Fibroblast of lung (primary cell): ENCODE measurements at places on chromosomes 2 and 18.

DNA sequence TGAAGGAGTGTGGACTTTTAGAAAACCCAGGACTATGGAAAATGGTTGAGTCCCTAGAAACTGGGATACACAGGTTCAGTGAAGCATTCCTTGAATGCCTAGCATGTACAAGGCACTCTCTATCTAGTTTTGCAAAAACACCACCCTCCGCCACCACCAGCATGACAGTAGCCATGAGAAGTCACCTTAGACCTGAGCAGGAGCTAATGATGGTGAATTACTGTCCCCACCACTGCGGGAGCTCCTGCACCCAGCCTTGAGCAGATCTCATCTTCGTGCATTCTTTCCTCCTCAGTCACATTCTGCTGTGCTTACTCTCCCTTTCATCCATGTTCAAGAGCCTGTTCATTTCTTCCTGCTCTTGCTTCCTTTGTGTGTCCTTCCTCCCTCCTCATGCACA lies 86.2 kb upstream of the ZNF516 start:
- no peak for DNase-seq

- DNase-seq, result no peak
Measured at GRCh38 chr2:165953306-165953654, 296 bp downstream of the TTC21B start.

- no peak for DNase-seq
Measured at GRCh38 chr2:107025869-107026380, 140.0 kb upstream of the ST6GAL2 start.

- no peak for DNase-seq
Measured at GRCh38 chr2:142280831-142281230, 150.0 kb upstream of the LRP1B start.

DNA sequence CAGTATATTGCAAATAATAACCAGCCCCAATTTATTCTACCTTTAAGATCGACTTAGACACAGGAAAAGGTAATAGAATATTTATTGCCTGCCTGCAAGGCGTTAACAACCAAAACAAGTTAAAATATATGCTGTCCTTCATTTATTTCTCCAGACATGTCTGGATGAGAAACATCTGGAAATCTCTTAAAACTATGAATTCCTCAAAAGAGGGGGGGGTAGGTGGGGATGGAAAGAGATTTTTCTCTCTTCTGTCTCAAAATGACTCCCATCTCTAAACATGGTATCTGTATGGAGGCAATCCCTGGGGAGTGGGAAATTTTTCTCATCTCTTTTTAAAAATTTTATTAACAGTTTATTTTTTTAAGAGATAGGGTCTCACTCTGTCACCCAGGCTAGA lies 113.0 kb downstream of the CDH2 start:
- no peak for DNase-seq

GRCh38 chr2:30305235-30305634 lies 73.9 kb downstream of the LBH start:
- DNase-seq, result peak; percentile 63

- DNase-seq, result no peak
Measured at GRCh38 chr2:167814881-167815718, 432.3 kb downstream of the STK39 start.

DNA sequence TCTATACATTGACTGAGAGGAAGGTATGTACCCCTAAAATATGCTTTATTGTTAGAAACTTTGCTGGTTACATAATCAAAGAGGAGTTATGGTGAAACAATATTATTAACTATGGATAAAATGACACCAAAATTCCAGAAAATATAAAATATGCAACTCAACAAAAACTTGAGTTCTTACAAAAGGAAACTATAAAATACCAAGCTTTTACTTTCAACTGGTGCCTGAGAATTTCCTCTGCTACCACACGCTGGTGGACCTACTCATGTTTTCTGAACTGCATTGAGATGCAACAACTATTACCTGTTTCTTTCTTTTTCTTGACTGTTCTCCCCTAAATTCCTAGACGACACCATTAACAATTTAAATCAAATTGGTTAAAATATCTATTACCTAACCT lies 8.2 kb upstream of the NFE2L2 start:
- no peak for DNase-seq

- no peak for DNase-seq
Measured at GRCh38 chr2:228581731-228582130, 400.2 kb upstream of the SPHKAP start.

DNA sequence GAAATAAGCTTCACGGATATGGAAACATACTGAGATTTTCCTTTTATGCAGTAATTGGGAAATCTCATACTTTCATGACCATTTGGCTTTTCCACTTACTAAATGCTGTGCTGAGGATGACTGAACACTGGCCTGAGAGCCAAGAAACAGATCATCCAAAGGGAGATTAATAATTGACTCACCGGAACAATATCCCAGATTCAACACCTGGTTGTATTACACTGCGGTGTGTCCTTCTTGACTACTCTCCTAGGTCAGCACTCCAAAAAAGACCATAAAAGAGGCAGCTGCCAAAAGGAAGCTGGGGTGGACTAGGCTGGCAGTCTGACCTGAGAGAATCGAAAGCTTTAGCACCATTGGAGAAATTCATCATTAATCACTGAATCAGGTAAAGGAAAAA lies 469.1 kb downstream of the CBLN2 start:
- DNase-seq, result no peak

DNA sequence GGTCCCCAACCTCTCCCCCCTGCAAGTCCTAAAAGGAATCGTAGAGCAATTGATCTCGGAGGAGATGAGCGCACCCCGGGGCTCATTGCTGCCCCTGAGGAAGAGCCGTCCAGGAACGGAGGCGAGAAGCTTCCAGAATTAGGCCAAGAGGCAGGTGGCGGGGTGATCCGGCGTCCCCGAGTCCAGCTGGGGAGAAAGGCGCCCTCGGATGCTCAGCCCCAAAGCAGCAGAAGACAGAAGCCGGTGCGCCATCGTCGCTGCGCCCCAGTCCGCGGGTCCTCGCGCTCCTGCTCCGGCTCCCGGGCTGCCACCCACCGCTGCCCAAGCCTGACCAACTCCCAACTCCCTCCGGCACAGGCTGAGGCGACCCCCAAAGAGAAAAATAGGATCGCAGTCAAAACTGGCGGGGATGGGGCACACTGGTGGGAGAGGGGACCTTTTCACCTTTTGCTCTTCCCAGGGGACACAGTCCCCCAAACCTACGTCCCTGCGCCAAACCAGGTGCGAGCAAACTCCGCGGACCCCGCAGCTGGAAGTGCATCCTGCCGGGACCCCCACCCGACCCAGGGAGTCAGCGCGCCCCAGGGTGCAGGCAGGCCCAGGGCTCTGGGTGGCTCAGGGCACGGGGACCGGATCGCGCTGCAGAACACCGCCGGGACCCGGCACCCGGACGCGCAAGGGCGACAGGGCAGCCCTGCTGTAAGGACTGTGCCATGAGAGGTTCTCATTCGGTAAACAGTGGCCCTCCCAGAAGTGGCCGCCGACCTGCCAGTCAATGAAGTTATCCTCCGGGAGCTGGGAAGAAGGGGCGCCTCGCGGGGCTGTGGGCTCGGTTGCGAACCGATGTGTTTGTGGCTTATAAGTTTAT lies 8.4 kb upstream of the MEIS1 start:
- DNase-seq, result no peak

DNA sequence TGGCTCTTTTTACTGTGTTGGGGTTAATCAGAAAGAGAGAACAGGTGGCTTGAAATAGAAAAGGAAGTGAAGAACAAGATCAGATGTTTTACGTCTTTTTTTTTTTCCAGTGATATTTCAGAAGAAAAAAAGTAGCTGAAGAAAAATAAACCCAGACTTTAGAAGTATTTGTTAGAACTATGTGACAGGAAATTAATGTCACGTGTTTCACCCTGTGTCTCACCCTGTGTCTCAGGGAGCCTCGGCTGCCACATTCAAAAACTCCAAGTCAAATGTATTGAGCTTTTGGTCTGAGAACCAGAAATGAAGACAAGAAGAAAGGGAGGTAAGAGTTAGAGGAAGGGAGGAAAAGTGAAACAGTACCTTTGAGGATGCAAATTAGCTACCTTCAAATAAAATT lies 38.0 kb downstream of the AKAIN1 start:
- DNase-seq, result no peak

- no peak for DNase-seq
Measured at GRCh38 chr18:75473316-75473715, 45.8 kb upstream of the SMIM21 start.

DNA sequence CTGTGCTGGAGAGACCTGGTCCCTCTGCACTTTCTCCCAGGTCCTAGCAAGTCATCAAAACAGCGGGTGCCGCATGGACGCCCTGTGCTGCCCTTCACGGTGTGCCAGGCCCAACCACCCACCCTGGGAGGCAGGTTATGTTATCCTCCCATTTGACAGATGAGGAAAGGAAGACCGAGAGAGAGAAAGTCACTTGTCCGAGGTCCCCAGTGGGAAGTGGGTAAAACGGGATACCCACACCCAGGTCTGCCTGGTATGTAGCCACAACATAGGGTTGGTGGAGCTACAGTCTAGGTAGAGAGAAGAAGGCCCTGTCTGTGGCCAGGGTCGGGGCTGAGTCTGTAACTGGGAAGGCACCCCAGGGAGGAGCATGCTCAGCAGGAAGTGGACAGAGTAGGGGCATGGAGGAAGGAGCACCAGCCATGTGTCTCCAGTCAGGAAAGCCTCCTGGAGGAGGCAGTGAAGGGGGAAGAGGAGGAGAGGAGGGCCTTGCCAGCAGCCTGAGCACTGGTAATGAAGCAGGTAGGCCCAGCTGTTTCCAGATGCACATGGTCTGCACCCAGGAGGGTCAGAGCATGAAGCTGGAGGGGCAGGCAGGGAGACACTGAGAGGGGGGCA lies 98.4 kb downstream of the ZFP36L2 start:
- DNase-seq, result no peak

DNA sequence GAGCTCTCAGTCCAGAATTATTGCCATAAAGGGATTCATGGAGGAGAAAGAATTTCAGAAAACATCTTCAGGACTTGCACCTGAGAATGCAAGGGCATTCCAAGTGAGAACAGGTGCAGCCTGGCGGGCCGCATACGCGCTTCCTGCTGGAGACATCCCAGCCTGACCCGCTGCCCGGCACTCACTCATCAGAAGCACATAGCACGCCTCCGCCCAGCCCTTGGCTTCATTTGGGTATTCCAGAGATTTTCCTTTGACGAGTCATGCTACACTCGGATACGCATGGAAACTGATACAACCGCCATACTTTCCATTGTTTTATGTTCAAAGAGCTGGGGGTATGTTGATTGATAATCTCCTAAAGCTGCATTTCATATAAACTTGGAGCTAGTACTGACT lies 228.0 kb upstream of the ID2 start:
- peak; percentile 80 for DNase-seq

GRCh38 chr18:3452750-3453539 lies 3.0 kb downstream of the TGIF1 start:
- DNase-seq, result no peak

GRCh38 chr18:49487711-49488310 lies 777 bp upstream of the C18orf32 start:
- DNase-seq, result no peak

- DNase-seq, result no peak
Measured at GRCh38 chr18:78069784-78070664, 820.4 kb downstream of the GALR1 start.

DNA sequence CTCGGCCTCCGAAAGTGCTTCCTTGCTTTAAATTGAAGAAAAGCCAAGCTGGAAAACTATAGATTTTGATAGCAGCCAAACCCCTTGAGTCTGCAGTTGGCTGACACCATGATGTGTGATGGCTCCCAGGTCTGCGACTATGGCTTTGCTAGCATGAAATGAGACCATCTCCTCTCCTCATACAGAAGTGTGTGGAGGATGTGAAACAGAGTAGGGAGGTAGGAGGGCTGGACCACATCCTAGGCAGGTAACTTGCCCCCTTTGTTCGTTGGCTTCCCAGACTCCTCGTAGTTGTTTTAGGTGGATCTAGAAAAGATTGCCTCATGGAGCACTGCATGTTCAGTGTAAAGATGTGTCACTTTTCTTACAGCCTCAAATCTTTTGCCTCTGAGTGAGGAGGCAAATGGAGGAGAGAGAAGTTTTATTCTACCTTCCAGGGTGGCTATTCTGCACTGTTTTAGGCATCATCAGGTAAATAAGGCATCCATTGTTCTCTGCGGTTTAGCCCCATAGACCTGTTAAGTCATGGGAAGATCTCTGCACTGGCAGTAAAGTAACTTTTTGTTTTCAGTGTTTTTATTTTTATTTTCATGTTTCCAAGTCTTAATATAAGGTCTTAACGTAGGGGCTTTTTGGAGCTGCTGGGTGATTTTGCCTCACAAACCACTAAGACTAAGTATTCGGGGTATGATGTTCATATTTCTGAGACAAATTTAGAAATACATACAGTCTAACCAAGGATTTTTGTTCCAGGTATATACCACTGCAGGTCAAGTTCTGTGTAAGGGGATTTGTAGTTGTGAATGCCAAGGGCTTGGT lies 40.1 kb downstream of the MGAT5 start:
- no peak for DNase-seq

- DNase-seq, result no peak
Measured at GRCh38 chr18:70577023-70577420, 288.2 kb downstream of the SOCS6 start.

DNA sequence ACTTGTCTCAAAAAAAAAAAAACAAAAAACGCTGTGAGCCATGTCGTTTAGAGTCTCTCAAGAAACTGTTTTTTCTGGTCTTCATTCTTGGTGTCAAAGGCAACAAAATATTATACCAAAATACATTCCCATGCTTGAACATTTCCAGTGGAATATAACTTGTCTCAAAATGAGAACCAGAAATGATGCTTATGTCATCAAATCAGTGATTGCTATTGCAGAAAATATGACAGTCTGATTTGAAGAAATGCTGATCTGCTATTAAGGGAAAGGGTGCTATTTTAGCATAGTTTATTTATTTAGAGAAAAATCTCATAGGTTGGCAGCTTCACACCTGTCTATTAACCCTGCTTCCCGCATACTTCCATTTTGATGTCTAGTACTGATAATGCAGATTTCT lies 82.4 kb upstream of the ACSL3 start:
- DNase-seq, result no peak

GRCh38 chr2:70531419-70532086 lies 22.1 kb downstream of the TGFA start:
- no peak for DNase-seq

DNA sequence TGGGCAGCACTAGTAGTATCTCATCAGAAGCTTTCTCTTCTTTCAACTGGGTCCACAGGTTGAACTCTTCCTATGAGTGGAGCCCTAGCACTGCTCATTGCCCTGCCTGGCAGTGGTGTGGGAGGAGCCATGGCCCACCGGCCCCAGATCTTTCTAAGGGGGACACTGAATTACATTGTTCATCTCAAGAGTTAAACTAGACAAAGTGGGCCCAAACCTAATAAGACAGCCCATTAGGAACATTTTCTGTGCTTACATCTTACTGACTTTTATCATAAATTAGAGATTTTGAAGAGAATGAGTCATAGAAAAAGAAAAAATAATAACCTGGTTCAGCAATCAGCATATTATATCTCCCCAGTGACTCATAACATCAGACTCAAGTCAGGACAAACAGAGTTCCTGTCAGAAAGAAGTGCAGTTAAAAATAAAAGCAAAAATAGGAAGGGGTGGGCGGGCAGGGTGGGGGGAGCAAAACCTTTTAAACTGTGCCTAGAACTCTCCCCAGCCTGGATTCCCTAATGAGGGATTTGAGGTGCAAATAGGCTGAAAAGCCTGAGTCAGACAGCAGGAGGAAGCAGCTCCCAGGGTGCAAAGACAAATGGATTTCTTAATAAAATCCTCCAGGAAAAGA lies 161.6 kb upstream of the TRIB2 start:
- peak; percentile 83 for DNase-seq

- no peak for DNase-seq
Measured at GRCh38 chr18:31563778-31564177, 27.9 kb upstream of the TTR start.

GRCh38 chr2:51795248-51795888 lies 763.4 kb upstream of the NRXN1 start:
- DNase-seq, result no peak
